ENCODE measurements at places on chromosomes 6 and 20.

GRCh38 chr6:146981981-146982380 is 222.2 kb upstream of the STXBP5 start:
- DNase-seq: no peak

- DNase-seq: no peak
Observed at GRCh38 chr20:677957-678356, 2.4 kb upstream of the SCRT2 start.

DNA sequence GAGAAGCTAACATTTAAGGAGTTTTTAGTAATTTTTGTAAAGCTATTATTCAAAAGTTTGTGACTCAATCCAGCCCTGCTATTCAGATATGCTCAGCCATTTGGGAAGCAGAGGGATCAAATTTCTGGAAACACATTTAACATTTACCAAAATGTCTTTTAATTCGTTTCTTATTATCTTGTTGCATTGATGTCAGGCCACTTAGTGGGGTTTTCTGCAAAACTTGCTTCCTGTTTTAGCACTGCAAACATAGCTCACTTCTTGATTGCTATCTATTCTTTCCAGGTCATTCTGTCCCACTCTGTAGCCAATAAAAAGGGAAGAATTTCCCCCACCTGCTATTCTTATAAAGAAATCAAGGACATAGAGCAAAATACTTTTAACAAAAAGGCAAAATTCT is 176.9 kb upstream of the SUPT3H start:
- DNase-seq: no peak

GRCh38 chr6:137737836-137738596 is 129.0 kb upstream of the TNFAIP3 start:
- no peak for DNase-seq

DNA sequence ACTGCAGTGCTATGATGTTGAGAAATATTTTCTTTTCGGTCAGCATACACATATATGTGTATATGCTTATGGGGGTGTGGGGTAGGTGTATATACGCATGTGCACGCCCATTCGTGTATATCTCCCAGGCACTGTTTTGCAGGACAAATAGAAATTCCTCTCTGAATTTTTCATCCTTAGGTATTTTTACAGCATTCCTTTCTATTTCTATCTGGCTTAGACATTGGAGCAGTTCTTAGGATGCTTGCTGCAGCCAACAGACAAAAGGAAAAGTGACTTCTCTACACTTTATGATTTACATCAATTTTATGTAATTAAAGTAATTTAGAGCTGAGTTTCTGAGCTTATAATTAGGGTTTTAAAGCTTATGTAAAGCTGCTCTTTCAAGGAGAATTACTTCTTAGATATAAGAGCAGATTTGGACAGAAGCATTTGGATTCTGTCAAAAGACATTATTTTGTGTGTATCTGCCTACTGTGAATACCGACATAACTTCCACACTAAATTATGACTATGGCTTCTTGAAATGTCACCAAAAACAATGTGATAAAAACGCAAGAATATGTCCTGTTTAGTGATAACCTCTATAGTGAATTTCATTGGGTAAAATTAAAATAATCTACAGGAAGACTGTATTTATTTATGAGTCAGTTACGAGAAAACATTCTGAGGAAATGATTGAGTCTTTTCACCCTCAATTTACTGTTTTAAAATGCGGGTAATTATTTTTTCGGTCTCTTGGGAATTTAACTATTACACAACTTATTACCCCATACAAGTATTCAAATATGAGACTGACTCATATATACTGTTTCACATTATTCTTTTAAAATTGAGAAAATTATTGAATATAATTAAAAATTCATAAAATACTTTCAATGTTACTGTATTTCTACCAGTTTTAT is 21.3 kb upstream of the CEP43 start:
- DNase-seq: no peak

DNA sequence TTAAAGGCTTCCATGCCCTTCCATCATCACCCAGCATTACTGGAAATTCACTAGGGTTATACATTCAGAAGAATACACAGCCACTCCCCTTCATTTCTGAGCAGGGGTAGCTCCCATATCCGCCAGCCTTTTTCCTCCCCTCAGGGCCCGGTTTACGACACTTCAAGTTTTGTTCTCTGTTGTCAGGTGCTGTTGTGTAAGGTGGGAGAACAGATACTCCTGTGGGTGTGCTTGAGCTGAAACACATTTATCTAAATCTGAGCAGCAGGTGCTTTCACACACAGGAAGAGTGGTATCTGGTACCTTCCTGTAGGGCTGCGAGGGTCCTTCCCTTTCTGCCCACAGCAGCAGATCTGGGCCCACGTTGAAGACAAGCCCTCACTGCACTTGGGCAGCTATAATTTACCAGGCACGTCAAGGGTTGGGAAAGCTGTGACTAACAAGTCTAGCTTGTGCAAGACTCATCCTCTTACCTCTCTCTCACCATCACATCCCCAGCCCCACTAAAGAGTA is 215.8 kb upstream of the RREB1 start:
- no peak for DNase-seq

GRCh38 chr6:71395731-71396409 is 107.3 kb downstream of the OGFRL1 start:
- DNase-seq: no peak

GRCh38 chr20:15637950-15638754 is 935.1 kb downstream of the KIF16B start:
- no peak for DNase-seq

DNA sequence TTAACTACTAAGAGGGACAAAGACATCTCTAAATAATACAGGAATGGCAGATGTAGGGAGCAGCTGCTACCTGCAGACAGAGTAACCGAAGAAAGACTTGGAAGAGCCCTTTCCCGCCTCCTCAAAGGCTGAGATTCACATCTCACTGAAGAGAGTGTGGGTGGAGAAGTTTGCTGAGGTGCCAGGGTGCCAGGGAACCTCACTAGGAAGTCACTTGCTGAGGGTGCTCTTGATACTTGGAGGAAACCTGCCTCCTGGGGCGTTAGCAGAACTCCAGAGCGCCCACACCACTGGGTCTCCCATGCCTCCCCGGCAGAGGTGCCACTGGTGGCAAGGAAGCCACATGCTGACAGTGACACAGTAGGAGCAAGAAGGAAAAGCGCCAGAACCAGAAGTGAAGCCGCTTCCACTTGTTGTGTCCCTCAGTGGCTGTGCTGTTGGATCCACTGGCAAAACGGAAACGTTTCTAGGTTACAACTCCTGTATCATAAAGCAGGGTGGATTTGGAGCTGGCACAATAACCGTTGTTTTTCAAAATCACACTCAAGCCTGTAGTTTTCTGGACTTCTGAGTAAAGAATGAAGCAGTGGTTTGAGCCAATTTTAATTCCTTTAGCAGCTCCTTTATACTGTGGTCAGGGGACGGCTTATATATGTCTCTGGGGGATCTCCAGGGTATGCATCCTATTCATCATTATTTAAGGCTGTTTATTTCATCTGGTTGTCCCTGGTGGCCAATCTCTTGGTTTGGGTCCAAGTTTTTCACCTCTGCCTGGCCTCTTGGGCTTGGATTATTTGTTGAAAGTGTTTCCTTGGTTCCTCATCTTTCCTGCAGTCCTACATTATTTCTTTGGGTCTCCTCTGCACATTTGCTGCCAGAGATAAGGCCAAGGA is 64.5 kb downstream of the CDC5L start:
- no peak for DNase-seq

DNA sequence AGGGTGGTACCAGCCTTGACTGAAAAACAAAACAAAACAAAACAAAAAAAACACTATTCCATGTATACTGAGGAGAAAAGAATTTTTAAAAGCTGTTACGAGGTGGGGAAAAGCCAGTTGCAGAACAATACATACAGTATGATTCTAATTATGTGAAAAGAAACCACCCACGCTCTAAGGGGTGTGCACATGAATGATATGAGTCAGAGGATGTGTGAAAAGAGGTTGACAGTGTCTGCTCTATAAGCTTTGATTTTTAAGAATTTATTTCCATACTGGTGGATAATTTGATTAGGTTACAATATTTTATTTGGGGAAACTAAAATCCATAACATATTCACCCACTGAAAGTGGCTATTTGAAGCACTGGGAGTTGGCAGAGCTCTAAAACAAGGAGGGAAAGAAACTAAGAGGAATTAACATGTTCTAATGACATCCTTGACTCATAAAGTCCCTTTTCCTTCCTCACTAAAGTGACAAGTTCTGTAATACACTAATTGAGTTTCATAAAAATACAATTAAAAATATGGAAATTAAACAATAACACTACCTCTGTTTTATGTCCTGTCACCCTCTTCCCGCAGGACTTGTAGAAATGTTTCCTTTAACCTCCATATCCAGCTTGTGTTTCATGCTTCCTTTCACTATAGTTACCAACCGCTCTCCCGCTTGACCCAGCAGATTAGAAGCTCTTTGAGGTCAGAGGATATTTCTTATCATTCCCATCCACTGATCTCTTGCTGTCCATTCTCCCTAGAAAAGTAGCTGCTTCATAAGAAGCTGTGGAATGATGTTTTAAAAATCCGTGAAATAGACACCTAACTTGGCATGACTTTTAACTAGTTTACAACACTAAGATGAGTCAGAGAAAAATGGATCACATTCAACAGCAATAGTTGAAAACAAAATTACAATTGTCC is 118.6 kb upstream of the CCDC28A start:
- DNase-seq: no peak

DNA sequence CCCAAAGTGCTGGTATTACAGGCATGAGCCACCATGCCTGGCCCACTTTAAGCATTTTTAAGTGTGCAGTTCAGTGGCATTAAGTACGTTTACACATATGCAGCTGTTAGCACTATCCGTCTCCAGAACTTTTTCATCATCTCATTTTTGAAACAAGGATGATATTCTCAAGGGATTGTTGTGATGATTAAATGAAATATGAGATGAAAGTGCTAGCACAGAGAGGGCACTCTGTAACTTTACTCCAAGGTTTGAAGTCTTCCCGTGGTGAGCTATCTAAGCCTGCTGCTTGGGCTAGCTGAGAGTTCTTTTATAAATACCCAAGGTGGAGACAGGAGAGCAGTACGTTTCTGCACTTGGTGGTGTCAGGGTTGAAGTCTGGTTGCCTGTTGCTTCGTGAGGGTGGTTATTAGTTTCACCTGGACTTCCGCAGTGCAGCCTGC is 6.6 kb downstream of the TM9SF4 start:
- DNase-seq: no peak

DNA sequence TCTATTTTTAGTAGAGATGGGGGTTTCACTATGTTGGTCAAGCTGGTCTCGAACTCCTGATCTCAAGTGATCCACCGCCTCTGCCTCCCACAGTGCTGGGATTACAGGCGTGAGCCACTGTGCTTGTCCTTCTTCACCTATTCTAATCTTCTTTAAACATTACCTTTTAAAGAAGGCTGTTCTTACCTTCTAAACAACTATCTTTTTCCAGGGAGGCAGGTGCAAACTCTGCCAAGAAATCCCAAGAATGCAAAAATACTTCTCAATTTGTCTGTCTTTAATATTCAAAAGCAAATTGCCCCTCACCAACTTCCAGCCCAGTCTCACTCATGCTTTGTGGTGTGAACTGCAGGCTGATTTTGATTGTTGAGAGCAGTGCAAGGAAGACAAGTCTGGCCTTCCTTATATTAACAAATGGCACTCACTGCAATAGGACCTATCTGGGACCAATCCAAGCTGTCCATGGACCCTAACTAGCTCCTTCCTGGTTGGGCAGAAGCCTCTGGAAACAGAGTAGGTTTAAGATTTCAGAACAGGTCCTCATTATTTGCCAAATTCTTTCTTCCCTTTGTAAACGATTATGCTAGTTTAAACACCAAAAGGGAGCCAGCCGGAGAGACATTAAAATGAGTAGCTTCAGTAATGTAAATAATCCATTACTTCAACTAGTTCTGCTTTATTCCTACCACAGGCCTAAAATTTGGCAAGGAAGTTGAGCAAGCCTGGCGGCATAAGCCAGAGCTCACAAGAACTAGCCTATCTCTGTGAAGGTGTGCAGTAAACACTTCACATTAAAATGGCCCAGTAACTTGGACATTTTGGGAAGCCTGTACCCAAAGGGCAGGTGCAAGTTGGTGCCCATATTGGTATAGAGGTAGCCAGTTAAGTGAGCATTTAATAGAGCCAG is 1.6 kb downstream of the SCAND1 start:
- DNase-seq: no peak

GRCh38 chr6:166621114-166621540 is 5.9 kb downstream of the RPS6KA2 start:
- no peak for DNase-seq

DNA sequence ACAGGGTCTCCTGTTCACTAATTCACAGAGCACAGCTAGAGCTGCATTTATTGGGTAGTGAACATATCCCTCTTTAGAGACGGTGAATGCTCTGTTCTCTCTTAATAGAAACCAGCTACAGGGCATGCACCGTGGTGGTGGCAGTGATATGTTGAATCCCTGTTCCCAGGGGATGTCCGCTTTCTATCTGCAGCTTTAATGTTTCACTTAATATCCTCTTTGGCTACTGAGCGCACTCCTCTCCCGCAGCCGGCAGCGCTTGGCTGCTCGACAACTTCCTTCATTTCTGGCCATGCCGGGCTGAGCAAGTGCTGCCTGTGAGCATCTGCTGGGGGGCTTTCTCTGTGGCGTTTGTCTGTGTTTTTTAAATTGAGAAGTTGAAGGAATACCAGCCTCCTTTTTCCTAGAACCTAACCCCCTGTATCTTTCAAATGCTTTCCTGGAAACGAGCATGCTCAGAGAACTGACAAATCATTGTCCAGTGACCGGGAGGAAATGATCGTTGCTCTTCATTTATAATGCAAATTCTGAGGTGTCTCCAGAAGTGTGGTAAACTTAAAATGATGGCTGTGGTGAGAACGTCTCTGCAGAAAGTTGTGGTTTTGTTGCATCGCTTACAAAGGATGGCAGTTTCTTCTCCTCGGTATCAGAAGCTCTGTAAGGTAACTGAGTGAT is 297.9 kb downstream of the UTRN start:
- DNase-seq: no peak

DNA sequence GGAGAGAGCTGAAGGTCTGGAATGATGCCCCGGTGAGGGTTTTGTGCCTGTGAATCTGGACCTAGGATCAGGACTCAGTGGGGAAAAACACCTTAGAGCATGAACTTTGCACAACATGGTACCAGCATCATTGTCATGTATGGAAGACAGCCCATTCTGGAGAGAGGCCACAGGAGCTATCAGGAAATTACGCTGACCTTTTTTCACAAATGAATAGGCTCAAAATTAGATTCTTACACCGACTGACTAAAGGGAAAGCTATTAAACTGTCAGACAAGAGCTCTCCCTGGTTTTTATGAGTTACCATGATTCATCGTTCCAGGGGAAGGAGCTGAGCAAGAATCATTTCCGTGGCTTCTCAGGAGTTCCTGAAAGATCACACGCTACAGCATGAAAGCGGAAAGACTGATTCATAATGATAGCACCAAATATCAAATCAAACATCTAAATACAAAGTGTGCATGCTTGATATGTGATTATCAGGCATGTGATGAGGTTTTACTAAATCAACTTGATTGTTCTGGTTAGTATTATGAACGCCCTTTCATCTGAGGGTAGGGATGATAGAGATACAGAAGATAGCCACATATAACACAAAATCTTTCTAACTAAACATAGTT is 224.9 kb upstream of the SMLR1 start:
- no peak for DNase-seq

GRCh38 chr6:22880686-22881433 is 311.5 kb downstream of the HDGFL1 start:
- no peak for DNase-seq
